ENCODE measurements at places on chromosomes 3 and 15. TPM values are rescaled to one million over a fixed set of nuclear protein-coding genes. Genes with fewer than 3 reads are reported as not detected.

DNA sequence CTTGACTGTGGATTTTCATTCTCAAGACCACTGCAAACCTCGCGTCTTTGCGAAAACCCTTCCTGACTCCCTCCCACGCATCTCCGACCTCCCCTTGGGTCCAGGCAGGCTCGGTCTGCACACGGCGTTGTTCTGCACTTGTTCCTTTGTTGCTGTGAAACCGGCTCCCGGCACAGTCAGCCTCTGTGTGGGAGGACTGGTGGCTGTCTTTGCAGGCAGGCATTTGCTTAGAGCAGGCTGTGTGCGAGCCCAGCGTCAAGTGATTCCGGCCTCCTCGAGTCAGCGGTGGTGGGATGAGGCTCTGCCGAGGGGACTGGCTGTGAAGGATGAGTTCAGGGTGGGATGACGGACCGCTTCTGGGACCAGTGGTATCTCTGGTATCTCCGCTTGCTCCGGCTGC is 102.6 kb upstream of the ROPN1 start:
- H3K4me3 ChIP-seq, result no peak overlapping the region
- no peaks in the 10 kb centered on the region for H3K4me1 ChIP-seq
- H3K27me3 ChIP-seq, result peaks cover 4% of the 10 kb centered on the region
- H3K27ac ChIP-seq, result no peak overlapping the region

Gene CTDSPL
- total RNA-seq, result 3.5 TPM

Gene CHRM5
- total RNA-seq, result not detected

- no peak for DNase-seq
- no peak overlapping the region for H3K4me3 ChIP-seq
- no peaks in the 10 kb centered on the region for H3K4me1 ChIP-seq
- no peak overlapping the region for H3K27ac ChIP-seq
- H3K36me3 ChIP-seq, result no peaks in the 10 kb centered on the region
Measured at GRCh38 chr3:146471012-146471411, 1.7 kb upstream of the PLSCR2 start.

GRCh38 chr3:112476346-112476745 is 22.9 kb downstream of the BTLA start:
- no peak overlapping the region for H3K4me3 ChIP-seq
- H3K36me3 ChIP-seq, result peaks cover 57% of the 10 kb centered on the region
- no peak overlapping the region for H3K27ac ChIP-seq
- no peak for DNase-seq

Gene SEMA5B
- not detected for total RNA-seq

GRCh38 chr15:92247649-92248242 is 145.9 kb upstream of the ST8SIA2 start:
- peaks cover 7% of the 10 kb centered on the region for H3K27me3 ChIP-seq
- H3K36me3 ChIP-seq, result no peaks in the 10 kb centered on the region
- H3K27ac ChIP-seq, result no peak overlapping the region
- no peak overlapping the region for H3K4me3 ChIP-seq
- DNase-seq, result no peak

DNA sequence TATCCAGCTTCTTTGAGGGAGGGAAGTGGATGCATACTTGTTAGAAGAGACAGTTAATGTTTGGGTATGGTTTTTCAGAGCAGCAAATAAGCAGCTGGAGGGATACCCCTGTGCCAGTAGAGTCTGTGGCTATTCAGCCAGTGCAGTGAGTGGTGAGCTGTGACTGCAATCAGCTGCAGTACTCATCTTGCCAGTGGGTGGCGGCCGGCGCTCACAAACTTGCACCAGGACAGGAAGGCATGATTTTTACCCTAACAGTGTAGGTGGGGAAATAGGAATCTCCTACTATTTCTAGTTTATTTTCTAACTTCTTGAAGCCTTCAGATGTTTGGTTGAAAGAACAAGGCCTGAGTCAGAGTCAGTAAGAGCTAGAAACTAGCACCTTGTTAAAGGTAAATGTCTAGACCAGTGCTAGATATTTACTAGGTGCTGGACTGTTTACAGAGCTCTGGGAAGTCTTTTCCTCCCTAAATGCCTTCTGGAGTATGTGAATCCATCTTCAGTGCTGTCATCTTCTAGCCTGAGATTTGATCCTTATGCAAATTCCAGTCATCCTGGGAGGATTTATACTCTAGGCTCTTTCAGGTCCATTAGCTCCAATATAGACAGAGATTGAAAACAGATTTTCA is 23.6 kb downstream of the TIMP4 start:
- H3K4me3 ChIP-seq, result no peak overlapping the region
- no peaks in the 10 kb centered on the region for H3K36me3 ChIP-seq
- peaks cover 14% of the 10 kb centered on the region for H3K27me3 ChIP-seq
- no peak overlapping the region for H3K27ac ChIP-seq

GRCh38 chr15:69999392-70000085 is 98.2 kb downstream of the TLE3 start:
- DNase-seq, result no peak
- no peaks in the 10 kb centered on the region for H3K36me3 ChIP-seq
- peaks cover 22% of the 10 kb centered on the region for H3K27me3 ChIP-seq
- H3K4me3 ChIP-seq, result no peak overlapping the region

- peaks cover 9% of the 10 kb centered on the region for H3K4me1 ChIP-seq
- no peak for DNase-seq
- no peak overlapping the region for H3K27ac ChIP-seq
- no peak overlapping the region for H3K4me3 ChIP-seq
- peaks cover 8% of the 10 kb centered on the region for H3K27me3 ChIP-seq
Measured at GRCh38 chr3:149364624-149365023, 12.8 kb downstream of the TM4SF1 start.

Gene TRMT10C
- 60.5 TPM for total RNA-seq

Gene C15orf62
- 0.37 TPM for total RNA-seq

Gene C3orf20
- total RNA-seq, result 0.26 TPM

Measured in activated T-helper 1 cell treated with anti-CD3 and anti-CD28 coated beads, Interleukin-12 subunit alpha, Interleukin-12 subunit beta, Interleukin-2, Interleukin-4 antibody, amounts not matched to agents 30 ng/mL and 10 ng/mL and 1 ng/mL, durations not matched to agents 14 hours and 24 hours and 36 hours (primary cell).